ENCODE measurements at places on chromosomes 7 and 10.
A peak's percentile ranks its signal among the peaks of the same experiment; 100 is the strongest.

DNA sequence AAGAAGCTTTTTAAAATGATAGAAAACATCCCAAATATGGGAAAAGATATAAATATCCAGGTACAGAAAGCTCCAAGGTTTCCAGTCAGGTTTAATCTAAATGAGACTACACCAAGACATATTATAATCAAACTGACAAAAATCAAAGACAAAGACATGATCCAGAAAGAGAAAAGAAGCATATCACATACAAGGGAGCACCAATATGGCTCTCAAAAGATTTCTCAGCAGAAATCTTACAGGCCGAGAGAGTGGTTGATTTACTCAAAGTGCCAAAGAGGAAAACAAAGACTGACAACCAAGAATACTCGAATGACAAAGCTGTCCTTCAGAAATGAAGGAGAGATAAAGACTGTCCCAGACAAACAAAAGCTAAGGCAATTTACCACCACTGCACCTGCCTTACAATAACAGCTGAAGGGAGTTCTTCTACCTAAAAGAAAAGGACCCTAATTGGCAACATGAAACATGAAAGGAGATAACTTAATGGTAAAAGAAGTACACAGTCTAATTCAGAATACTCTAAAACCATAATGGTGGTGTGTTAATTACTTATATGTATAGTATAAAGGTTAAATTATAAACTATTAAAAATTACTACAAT, 25.4 kb downstream of the OR2A14 start:
- no peak for DNase-seq

DNA sequence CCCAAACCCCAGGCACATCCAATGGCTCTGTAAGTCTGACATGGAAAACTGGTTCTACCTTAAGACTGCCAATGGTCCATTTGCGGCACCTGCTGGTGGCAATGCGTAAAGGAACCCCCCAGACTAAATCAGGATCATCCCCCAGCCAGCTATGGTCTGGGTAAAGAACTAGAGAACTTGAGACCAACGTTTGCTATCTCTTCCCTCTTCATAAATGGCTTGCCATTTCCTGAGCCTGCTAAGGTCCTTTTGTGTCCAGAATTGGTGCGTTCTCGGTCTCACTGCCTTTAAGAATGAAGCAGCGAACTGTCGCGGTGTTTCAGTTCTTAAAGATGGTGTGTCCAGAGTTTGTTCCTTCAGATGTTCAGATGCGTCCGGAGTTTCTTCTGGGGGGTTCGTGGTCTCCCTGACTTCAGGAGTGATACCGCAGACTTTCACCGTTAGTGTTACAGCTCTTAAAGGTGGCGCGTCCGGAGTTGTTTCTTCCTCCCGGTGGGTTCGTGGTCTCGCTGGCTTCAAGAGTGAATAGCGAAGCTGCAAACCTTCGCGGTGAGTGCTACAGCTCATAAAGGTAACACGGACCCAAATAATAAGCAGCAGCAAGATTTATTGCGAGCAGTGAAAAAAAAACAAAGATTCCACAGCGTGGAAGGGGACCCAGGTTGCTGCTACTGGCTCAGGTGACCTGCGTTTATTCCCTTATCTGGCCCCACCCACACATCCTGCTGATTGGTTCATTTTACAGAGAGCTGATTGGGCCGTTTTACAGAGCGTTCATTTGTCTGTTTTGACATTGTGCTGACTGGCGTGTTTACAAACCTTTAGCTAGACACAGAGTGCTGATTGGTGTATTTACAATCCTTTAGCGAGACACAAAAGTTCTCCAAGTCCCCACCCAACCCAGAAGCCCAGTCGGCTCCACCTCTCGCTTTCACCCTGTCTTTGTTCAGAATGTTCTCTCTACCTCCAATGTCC, 95.4 kb downstream of the ELMO1 start:
- DNase-seq = no peak

DNA sequence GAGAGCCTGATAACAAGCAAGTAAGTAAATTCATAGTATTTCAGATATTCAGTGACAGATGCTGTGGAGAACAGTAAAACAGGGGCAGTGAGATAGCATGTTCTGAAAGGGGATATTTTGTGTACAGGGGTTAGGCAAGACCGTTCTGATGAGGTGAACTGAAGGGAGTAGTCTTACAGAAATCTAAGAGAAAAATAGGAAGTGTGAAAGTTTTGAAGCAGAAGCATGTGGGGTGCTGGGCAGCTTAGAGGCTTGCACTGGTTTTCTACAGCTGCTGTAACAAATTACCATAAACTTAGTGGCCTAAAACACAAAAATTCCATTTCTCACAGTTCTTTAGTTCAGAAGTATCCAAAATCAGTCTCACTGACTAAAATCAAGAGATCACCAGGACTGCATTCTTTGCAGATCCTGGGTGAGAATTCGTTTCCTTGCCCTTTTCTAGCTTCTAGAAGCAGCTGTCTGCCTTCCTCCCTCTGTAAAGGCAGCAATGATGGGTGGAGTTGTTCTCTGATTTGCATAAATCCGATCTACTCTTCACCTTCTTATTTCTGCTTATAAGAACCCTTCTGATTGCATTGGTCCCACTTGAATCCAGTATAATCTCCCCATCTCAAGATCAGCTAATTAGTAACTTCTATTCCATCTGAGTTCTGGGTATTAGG, 7.5 kb upstream of the KLF14 start:
- no peak for DNase-seq

GRCh38 chr7:92448205-92448747, 994 bp downstream of the GATAD1 start:
- peak; percentile 67 for DNase-seq

GRCh38 chr10:97497572-97498075, 598 bp downstream of the MMS19 start:
- peak; percentile 79 for DNase-seq

GRCh38 chr7:155296788-155297516, 726 bp upstream of the INSIG1 start:
- peak; percentile 76 for DNase-seq

DNA sequence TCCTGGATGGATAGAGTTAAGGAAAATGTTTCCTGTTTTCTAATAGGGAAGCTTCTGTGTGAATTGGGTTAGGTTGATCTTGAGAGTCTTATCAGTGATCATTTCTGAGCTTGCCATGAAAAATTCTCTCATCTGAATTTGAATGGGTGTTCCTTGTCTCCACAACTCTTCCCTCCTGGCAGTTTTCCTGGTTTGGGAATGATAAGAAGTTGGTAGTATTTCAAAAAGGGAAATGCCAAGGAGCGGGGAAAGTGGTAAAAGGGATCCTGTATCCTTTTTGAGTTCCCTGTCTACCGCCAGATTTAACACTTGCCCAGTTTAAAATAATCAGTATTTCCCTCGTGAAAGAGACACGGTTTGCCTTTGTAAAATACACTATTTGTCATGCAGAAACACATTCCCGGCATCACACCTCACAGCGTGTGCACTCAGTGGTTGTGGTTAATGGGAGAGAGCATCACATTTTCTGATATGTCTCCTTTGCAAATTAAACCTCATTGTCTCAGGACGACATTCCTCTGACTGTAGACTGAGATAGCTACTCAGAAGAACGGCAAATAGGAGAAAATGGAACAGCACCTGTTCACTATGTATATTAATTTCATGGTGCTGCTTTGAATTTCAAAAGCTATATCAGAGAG, 113.2 kb upstream of the IFRD1 start:
- DNase-seq = peak; percentile 2

- DNase-seq = no peak
These were observed 68.8 kb downstream of the DGKB start for GRCh38 chr7:14833707-14834106.

DNA sequence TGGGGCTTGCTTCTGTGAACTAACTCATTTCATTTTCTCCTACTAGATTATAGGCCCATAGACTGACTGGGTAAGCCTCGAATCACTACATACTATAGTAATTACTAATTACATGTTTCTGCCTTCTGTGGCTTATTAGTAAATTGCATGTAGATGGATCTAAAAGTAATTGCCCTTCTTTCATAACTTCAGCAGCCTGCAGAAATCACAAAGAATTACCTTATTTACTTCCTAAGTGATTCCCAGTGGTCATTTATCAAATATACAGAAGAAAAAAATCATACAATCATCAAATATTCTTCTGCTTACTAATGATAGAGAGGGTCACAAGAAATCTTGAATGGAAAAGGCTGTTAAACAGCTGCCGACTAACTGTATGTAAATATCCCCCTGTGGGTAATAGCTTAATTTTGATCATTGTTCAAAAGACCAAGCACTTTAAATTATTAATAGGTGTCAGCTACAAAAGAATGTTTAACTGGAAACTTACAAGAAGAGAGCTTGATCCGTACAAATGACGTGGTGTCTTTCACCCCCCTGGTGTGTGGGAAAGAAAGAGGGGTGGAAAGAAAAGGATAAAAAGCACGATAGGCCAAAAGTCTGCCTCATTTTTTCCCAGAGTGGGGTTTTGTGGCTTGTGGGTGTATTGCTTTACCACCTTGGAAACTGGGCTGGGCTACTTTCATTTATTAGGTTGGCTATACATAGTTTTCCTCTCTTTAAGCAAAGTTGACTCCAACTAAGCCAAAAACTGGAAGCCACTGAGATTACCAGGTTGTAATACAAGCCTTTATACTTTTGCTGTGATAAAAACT, 361.8 kb upstream of the ZMIZ1 start:
- no peak for DNase-seq

DNA sequence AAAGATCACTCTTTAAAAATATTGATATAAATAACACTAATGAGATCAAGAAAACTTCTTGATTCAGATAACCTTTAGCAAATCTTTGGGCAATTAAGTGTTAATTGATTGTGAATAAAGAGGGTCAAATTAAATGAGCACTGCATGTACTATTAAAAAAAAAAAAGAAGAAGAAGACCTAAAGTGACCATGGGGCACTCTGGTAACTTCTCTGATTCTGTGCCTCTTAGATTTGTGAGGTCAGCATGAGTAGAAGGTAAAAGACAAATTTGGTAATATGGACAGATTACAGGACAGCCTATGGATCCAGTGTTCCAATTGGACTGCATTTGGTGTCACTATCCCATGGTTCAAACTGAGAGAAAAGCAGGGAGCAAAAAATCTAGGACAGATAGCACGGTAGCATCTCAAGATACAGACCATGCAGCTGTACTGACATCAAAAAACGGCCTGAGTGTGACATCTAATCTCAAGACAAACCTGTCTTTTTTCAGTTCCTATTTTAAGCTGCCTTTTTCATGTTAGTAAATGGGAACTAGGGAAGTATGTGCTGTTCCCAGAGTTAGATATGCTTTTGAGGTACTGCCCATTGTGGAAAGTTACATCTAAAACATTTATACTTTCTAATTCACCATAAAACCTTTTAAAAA, 128.0 kb downstream of the KCND2 start:
- no peak for DNase-seq

DNA sequence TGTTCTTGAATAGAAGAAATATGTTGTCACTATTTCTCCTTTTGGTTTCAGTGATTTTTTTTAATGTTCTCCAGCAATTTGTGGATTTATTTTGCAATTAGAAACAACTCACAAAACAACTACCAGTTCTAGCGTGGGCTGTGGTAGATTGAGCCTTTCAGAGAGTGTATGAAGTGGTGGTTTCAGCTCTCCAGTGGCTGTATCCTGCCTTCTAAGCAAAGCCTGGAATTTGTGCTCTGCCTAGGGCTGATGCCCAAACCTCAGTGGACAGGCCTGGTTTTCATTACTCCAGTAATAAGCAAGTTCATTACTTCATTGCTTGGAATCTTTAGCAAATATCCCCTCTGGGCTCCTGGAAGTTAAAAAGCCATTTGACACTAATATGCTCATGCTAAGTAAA, 35.9 kb downstream of the APBB1IP start:
- DNase-seq = no peak

- no peak for DNase-seq
These were observed 700.5 kb upstream of the CELF2 start for GRCh38 chr10:10317151-10317550.

DNA sequence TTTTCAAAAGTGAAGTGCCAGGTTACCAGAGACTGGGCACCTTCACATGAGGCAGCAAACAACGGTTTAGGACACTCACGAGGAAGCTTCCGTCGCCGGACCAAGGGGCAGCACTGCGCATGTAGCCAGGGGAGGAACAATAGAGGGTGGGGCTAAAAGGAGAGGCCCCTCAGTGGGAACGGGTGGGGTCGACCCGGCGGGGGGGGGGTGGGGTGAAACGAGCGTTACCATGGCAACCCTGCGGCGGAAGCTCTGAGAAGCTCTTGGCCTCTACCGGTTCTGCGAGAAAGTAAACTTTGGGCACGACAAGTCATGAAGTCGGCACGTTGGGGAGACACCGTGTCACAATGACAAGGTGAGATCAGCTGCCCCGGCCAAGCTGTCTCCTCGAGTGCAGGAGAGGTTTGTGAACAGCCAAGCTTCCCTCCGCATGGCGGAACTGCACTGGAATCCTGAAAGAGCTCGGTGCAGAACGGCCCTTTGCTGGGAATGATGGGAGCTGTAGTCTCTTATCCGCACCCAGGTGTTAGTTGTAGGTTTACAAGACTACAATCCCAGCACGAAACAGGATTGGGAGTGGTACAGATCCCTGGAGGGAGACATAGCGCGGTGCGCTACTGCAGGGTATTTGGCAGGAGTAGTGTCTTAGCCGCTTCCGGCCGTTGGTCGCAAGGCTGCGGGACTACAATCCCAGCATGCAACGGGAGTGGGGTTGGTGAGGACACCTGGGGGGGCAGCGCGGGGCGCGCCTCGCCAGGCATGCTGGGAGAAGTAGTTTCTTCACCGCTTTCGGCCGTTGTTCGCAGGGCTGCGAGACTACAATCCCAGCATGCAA, 72.8 kb upstream of the ZNF722 start:
- peak; percentile 16 for DNase-seq

DNA sequence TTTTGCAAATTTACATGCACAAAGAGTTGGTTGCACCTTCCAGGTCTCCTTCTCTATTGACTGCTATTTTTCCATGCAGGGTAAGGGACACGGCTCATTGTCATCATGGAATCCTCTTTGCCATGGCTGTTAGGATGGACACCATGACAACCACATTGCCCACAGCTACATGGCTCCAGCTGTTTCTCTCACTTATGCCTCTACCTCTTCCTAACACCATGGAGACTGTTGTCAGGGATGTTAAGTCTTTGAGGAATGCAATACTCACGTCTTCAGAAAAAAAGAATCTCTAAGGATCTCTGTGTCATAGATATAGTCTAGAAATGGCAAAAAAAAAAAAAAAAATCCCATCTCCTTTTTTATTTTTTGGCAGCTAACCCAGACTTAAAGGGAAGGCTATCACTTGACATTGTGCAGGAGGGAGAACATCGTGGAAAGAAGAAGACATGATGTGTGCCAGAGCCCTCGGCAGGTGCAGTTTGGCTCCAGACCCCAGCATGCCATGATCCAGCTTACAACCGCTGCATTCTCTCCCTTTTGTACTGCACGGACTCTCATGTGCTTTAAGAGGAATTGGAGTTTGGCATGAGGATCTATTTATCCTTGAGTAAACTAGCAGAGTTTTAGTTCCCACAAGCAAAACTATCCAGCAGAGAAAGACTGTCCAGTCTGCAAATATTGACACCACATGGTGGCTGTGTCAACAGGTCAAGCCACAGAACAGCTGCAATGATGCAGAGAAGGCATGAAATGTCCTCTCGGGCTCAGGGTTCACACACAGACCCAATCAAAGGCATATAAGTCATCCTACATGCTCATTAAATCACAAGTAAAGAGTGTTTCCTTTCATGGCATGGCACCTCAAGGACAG, 70.8 kb downstream of the FRMD4A start:
- DNase-seq = no peak

GRCh38 chr10:77578583-77579227, 58.9 kb downstream of the KCNMA1 start:
- peak; percentile 36 for DNase-seq

- peak; percentile 62 for DNase-seq
These were observed 582.4 kb upstream of the FZD8 start for GRCh38 chr10:36224431-36224985.

GRCh38 chr10:118551535-118552100, 43.8 kb downstream of the PRLHR start:
- no peak for DNase-seq

- DNase-seq = no peak
These were observed 282.8 kb upstream of the MGMT start for GRCh38 chr10:129184196-129184595.

Measured in fibroblast of pulmonary artery (primary cell).